ENCODE measurements at places on chromosomes 3 and 15.

DNA sequence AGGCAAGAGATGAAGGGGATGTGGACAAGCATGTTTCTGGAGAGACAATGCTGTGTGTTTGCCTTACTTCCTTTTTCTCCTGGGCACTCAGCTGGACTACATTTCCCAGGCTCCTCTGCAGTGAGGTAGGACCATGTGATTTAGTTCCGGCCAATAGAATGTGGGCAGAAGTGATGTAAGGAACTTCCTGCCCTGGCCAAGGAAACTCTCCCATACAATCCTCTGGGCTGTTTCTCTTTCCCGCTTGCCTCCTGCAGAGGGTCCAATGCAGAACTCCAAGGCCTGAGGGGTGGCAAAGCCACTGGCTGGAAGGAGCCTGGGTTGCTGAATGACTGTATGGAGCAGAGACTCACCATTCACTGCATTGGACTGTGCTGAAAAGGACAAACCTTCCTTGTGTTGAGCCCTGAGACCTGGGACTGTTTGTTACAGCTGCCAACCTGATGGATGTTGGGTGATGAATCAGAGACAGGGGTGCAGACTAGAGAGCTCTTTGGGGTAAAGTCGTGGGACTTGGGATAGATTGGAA, 82.7 kb upstream of the SLC6A6 start:
- peak; percentile 20 for DNase-seq

DNA sequence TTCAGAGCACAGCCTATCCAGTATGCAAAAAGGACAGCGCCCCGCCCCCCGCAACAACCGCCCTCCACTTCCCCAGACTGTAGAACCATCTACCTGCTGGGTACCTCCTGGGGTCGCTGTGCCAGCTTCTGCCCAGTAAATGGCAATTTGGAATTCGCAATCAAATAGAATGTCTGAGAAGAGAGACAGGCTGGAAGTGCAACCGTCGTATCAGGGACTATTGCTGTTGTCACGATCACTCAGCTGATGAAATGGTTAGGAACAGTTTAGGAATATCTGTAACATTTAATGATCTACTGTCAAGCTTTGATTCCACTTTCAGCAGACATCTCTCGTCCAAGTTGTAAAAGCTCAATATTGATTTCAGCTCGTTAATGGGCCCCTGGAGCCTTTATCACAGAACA, 13.3 kb upstream of the PARL start:
- DNase-seq, result no peak

GRCh38 chr3:77203851-77204250, 164.0 kb downstream of the ROBO2 start:
- no peak for DNase-seq

DNA sequence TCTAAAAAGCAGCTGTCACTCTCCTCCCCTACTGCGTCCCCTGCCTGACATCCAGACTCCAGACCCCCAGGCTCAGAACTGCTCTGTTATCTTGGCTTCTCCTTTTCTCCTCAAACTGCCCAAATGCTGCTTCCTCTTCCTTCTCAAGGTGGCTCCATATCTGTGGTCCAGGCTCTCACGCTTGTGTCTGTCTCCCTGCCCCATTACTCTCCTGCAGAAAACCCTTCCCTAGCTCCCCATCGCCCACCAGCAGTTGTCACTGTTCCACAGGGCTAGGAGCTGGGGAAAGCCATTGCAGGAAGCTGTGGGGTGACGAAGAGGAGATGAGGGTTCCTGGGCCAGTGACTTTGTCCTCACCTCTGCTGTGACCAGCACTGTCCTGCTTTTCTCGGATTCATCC, 30.7 kb upstream of the CGNL1 start:
- no peak for DNase-seq

DNA sequence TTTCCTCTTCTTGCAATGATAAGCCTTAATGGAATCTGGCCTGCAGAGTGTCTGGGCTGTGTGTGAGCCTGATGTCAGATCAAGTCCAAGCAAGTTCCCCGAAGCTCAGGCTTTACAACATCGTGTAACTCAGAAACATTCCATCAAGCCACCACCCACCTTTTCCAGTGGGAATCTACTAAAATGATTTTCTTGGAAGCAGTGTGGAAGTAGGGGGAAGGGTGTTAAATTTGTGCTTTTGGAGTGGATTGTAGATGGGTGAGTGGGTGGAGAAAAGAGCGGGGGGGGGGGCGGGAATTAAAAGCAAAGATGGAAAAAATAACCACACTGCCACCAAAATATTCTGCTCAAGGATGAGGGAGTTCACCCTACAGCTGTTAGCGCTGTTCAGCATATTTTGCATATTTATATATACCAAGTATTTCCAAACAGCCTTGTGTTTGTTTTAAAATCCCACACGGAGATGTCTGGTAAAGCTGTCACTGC, 53.6 kb downstream of the VGLL3 start:
- DNase-seq, result no peak

DNA sequence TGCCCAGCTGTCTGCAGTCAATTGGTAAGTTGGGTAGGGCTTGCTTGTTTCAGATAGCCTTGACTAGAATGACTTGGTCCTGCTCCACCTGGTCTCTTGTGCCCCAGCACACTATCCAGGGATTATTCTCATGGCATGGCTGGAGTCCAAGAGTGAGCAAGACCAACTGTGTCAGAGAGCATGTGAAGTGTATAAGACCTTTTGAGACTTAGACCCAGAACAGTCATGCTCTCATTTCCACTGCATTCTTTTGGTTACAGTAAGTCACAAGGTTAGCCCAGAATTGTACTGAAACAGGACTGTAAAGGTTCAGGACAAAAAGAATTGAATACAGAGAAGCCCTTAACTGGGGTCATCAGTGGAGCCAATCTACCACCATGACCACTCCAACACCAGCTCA, 650.8 kb upstream of the ADAMTS9 start:
- DNase-seq, result no peak

DNA sequence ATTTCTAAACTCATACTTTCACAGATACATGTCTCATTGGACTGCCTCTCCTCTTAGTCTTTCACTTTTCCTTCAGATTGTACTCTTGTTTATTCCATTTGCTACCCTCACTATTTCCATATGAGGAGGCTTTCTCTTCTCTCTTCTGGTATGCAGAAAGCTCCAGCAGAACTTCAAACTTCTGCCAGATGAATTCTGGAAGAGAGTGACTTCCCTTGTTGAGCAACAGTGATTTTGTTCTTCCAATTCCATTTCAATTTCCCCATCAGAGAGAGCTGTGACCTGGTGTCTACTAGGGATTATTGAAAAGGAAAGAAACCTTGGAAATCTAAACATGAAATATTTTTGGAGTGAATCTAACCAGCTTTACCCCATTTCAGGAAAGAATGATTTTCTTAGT, 523.2 kb upstream of the ZNF717 start:
- DNase-seq, result no peak

GRCh38 chr3:42705058-42705767, 2.6 kb upstream of the HHATL start:
- DNase-seq, result no peak

GRCh38 chr3:106345353-106346027, 476.7 kb upstream of the CBLB start:
- DNase-seq, result no peak

- no peak for DNase-seq
Observed at GRCh38 chr3:156770699-156771414, 55.3 kb upstream of the LEKR1 start.

GRCh38 chr3:54668236-54668635, 259.6 kb downstream of the LRTM1 start:
- no peak for DNase-seq

DNA sequence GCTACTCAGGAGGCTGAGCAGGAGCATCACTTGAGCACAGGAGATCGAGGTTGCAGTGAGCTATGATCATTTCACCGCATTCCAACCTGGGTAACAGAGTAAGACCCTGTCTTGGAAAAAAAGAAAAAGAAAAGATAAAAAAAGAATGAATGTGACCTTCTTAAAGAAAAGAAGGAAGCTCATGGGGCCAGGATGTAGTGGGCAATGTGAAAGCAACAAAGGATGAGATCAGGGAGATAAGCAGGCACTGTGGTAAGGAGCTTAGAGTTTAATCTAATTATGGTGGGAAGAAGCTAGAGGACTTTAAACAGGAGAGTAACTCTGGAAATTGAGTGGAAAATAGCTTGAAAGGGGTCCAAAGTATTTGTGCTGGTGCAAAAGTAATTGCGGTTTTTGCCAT, 231.6 kb upstream of the UBE2E2 start:
- no peak for DNase-seq

DNA sequence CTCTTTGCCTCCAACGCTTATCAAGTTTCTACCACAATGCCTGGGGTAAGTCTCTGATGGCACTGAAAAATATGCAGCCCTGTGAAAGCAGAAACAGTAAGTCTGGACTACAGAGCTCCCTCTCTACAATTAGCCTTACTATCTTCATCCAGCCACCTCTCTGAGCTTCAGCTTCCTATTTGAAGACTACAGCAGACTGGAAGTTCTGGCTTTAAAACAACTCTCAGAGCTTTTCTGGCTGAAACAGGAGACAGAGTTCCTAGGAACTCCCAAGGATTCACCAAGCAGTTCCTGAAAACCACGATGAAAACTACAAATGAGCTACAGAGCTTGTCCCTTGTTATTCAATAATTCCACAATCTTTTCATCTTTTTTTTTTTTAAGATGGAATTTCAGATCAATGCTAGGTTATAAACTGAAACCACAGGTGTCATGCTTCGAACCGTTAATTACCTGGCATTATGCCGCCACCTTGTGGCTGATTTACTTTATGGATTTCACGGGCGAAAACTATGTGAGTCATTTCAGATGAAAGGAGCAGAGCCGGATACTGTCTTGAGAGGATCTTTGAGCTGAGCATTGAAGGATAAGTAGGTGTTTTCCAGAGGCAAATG, 3.9 kb downstream of the CRYGS start:
- peak; percentile 53 for DNase-seq

- no peak for DNase-seq
Observed at GRCh38 chr3:71926262-71926600, 141.3 kb upstream of the PROK2 start.

- DNase-seq, result no peak
Observed at GRCh38 chr15:47715856-47716445, 1.4 kb upstream of the SEMA6D start.

- DNase-seq, result no peak
Observed at GRCh38 chr15:50904211-50904610, 4.3 kb upstream of the AP4E1 start.

DNA sequence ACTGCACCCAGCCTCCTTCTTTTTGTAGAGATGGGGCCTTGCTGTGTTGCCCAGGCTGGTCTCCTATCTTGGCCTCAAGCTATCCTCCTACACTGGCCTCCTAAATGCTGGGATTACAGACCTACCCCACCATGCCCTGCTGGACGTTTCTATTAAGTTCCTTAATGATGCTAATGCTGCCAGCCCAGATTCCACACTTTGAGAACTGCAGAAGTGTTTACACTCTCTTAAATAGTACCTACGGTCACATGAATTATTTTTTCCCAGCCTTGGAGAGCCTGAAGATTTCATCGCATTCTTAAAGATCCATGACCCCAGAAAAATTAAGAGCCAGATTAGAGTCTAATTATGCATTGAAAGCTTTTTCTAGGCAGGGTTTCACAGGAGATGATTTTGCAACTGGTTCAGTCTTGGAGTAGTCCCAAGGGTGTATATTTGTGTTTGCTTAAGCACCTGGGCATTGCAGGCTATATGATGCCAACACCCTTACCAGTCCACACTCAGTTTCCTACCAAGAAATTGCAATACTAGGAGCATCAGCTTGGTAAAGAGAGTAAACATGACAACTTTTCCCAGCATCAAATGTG, 36.6 kb downstream of the TM4SF4 start:
- DNase-seq, result no peak

- DNase-seq, result no peak
Observed at GRCh38 chr3:139491966-139492365, 15.7 kb upstream of the RBP2 start.

GRCh38 chr15:50256188-50257041, 9.1 kb downstream of the HDC start:
- DNase-seq, result no peak

GRCh38 chr3:127392156-127392490, 104.3 kb upstream of the PRR20G start:
- DNase-seq, result no peak

GRCh38 chr15:67840749-67841512, 1.1 kb upstream of the RNU6-1 start:
- no peak for DNase-seq

Data from smooth muscle cell of the brain vasculature (primary cell).